Activated naive CD4-positive, alpha-beta T cell (primary cell): ENCODE measurements at places on chromosomes 1 and 21.
A peak's percentile ranks its signal among the peaks of the same experiment; 100 is the strongest.

- DNase-seq = no peak
Observed at GRCh38 chr1:204069887-204070286, 3.0 kb upstream of the SOX13 start.

DNA sequence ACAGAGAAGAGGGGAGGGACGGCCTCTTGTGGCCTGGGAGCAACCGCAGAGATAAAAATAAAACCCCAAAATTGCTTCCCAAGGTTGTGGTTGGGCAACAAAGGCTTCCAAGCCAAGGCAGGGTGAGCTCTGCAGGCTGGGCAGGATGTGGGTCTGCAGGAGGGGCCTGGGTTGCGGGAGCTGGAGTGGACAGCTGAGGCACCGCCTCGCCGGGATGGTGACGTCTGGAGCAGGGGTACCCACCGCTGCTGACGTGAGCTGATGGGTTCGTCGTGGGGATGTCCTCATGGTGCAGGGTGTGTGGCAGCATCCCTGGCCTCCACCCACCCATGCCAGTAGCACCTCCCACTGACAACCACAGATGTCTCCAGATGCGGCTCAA lies 3.7 kb downstream of the AURKAIP1 start:
- DNase-seq = no peak

GRCh38 chr1:51340380-51340779 lies 10.0 kb upstream of the TTC39A start:
- no peak for DNase-seq

- no peak for DNase-seq
Observed at GRCh38 chr1:53324728-53325297, 3.1 kb downstream of the LRP8 start.

- DNase-seq = peak; percentile 38
Observed at GRCh38 chr1:13699936-13700520, at the start of gene PRDM2. Gene PRDM2 (plus strand): TSS chr1:13700188. CDS start chr1:13715606, 15,418 bp downstream.

GRCh38 chr1:241275981-241276380 lies 81.0 kb downstream of the RGS7 start:
- no peak for DNase-seq

GRCh38 chr1:178651742-178652141 lies 73.3 kb upstream of the RALGPS2 start:
- DNase-seq = no peak

DNA sequence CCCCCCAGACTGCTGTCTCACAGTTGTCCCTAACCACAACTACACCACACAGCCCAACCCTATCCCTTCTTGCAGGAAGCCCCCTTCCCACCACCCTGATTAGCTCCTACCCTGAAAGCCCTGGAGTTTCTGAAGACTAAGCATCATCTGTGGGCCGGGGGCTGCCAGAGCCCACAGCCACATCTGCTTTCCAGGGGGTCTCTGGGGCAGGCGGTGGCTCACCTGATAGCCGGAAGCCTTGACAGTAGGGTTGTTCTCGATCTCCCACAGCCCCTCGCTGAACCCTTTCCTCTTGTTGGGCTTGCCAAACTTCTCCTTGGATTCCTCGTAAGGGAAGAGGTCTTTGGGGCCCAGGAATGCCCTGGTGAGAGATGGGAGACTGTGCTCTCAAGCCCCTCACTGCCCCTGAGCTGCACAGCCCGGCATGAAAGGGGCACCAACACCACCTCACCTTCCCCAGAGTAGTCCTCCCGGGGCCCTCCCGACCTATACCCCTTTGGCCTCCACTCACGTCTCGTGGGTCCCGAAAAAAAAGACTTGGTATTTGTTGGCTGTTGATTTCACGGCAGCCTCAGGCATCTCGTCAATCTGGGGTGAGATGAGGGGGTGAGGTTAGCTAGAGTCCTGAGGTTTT lies 4.0 kb upstream of the MRPL24 start:
- DNase-seq = no peak

GRCh38 chr1:54395281-54395934 lies 10.8 kb downstream of the SSBP3 start:
- no peak for DNase-seq

GRCh38 chr1:228838717-228839500 lies 103.6 kb downstream of the RHOU start:
- DNase-seq = no peak

DNA sequence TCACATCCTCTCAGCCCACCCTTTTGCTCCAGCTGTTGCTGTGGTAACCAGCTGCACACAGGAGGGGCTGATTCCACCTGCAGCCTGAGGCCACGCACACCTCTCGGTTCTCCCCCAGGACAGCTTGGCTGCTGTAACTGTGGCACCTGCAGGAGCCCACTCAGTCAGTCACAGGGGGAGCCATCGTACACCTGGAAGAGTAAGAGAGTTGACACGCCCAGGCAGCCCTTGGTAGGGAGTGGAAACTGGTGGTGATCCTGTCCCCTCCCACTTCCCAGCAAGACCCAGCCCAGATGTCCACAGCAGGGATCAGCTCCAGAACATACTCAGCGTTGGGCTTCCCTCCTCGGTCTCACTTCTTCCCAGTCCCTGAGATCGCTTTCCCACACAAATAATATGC lies 32.2 kb upstream of the BACE2 start:
- DNase-seq = no peak

- no peak for DNase-seq
Observed at GRCh38 chr21:42562816-42563215, 49.2 kb downstream of the SLC37A1 start.

GRCh38 chr1:3011127-3011526 lies 10.1 kb upstream of the ACTRT2 start:
- DNase-seq = no peak

DNA sequence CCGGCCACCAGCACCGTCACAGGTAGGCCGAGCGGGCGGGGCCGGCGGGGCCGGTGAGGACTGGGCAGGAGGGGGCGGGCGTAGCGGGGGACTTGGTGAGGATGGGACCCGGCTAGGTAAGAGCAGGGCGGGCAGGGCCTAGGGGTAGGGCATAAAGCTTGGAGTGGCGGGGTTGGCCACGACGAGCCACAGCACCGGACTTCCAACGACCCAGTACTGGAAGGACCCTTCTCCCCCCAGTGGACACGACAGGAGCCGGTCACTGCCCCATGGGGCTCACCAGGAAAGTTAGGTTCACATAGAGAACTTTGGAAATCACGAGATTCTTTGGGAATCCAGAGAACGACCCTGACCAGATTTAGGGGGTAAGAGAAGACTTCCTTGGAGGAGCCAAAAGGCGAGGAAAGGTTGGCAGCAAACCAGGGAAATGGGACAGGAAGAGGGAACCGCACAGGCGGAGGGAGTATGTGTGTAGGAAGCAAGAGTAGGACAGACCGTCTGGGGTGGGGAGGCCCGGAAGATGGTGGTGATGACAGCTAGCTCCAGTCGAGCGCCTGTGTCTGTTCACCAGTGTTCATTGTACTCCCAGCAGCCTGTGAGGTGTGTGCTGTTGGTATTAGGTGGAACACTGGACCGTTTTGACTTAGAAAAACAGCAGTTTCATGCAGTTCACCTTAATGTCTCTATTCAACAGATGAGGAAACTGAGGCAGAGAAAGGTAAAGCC lies 20.4 kb downstream of the ZNF362 start:
- DNase-seq = no peak
